Cerebellar cortex (tissue), 1 donor: ENCODE measurements at places on chromosomes 2 and 18.

DNA sequence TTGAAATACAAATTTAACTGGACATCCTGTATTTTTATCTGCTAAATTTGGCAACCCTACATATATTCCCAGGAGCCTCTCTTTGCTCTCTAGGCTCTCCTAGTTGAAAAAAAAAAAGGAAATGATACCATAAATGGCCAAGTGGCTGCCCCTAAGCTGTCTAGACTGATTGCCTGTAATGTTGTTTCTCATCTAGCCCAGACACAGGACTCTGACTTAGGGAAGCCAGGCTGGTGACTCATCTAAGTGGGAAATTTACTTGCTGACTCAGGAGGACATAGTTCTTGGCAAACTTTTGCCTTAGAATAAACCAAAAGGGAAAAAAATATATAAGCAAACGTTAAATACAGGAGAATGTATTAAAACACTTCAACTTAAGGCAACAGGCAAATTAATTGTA is 14.6 kb upstream of the ITGAV start:
- DNase-seq = peak; percentile 65

DNA sequence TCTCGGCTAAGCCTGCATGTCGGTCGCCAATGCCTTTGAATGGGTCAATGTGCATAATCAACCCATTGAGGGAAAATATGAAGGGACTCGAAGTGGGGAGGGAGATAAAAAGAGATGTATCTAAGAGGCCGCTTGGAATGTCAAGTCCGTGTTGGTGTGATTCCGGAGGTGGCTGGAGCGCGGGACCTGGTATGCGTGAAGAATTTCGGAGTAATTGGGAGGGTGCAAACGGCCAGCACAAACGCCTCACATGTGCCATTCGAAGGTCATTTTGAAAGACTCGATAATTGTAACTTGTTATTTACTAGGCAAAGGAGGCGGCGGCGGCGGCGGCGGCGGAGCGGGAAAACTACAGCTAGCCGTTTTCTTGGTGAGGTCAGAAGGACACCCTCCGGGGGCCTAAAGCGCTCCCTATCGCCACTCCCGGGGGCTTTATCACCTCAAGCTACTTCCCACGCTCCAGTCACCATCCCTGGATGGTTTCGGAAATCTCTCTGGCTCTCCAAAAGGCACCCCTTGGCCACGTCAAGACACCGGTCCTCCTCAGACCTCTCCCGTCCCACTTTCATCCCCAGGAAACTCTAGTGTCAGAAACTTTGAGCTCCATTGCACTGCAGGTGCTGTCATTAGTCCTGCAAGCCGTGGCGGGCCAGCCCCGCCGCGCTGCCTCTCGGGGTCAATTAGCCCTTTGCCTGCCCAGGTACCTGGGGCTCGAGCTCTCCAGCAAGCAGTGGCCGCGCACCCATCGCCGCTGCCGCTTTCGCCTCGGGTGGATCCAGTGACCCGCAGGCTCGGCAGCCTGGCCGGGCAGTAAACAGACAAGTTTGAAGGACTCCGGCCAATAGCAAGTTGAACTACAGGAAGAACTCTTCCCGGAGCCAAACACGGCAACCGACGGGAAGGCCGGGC is 1.5 kb downstream of the ERBB4 start:
- no peak for DNase-seq

DNA sequence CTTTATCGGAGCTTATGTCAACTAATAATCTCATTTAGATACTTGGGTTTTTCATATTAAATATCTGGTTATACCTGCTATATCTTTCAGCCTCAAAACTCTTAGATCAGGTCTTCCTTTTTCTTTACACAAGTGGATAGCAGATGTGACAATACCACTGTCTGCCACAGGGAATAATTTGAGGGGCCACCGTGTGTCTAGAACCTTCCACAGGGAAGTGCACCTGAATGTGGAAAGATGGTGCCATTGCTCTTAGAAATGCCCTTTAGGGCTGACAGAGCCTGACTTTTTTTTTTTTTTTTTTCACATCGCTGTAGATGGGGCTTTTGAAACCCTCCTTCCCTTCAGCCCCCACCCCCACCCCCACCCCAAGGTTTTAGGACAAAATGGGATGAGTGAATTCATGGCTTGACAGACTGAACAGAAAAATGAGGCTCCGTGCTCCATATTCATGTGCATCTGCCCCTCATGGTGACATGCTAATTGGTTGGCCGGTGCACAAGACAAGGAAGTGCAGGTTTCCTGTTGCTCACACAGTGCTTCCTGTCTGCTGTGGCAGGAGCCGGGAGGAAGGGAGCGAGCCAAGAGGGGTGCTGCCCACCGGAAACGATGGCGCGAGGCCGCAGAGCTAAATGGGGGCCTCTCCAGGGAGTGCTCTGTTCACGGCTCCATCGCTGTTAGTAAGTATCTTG is 246.0 kb downstream of the LDLRAD4 start:
- DNase-seq = peak; percentile 53

DNA sequence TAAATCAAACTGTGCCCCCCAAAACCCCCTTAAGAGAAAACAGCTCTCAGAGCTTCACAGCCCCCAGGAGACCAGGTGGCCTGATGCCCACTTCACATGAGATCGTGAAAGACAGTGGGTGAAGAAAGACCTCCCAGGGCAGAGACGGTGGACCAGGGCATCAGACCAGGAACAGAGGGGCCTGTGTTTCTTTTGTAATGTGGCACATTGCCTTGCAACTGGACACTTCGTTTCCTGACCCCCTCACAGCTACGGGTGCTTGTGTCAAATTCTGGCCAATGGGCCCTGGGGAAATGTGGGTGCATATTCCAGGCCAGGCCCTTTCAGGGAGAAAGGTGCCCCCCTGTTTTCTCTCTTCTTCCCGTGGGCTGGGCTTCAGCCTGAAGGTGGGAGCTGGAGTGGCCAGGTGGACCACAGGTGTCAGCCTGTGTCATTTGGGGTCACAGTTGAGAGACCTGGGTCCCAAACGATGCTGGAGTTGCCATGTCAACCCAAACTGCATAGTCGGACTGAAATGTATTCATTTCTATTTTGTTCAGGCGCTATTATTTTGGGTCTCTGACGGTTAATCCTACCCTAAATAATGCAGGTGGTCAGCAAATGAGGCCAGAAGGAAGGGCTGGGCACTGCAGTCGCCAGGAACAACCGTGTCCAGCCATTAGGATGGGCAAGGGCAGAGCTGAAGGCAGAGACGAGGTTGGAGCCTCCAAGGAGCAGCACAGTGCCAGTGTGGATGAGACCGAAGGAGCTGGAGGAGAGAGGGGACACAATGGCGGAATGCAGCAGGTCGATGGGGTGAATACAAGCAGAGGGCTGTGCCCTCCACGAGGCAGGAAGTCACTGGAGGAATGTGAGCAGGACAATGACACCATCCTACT is 338.2 kb downstream of the EIPR1 start:
- no peak for DNase-seq

DNA sequence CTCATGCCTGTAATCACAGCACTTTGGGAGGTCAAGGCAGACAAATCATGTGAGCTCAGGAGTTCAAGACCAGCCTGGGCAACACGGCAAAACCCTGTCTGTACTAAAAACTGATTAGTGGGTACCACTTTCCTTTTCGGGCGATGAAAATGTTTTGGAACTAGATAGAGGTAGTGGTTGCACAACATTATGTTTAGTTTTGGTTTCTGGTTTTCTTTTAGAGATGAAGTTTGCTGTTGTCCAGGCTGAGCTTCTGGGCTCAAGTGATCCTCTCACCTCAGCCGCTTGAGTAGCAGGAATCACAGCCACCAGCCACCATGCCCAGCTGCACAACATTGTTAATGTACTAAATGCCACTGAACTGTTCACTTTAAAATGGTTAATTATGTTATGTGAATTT is 27.6 kb downstream of the AAK1 start:
- DNase-seq = no peak

DNA sequence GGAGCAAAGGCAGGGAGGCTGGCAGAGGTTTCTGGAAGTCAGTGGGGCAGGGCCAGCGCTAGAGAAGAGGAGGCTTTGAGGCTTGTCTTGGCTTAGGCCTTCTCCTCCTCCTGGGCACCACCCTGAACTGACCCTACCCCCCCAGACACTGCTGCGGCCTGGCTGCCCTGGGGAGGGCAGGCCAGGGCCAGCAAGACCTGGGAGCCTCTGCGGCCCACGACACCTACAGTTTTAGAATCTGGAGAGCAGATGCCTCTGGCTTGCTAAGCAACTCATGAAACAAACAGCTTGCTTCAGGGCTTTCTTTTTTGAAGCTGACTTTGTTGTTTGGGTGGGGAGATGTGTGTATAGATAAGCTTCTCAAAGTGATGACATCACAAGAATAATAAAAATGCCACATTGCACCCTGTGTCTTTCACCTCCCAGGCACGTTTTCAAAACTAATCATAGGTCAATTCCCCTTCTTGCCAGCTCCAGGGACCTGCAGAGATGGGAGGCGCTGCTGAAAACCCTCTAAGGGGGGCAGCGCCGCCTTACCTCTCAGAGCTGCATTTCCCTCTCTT is 46.2 kb upstream of the SMAD7 start:
- DNase-seq = peak; percentile 16

GRCh38 chr2:232980683-232981082 is 32.4 kb downstream of the NGEF start:
- no peak for DNase-seq

DNA sequence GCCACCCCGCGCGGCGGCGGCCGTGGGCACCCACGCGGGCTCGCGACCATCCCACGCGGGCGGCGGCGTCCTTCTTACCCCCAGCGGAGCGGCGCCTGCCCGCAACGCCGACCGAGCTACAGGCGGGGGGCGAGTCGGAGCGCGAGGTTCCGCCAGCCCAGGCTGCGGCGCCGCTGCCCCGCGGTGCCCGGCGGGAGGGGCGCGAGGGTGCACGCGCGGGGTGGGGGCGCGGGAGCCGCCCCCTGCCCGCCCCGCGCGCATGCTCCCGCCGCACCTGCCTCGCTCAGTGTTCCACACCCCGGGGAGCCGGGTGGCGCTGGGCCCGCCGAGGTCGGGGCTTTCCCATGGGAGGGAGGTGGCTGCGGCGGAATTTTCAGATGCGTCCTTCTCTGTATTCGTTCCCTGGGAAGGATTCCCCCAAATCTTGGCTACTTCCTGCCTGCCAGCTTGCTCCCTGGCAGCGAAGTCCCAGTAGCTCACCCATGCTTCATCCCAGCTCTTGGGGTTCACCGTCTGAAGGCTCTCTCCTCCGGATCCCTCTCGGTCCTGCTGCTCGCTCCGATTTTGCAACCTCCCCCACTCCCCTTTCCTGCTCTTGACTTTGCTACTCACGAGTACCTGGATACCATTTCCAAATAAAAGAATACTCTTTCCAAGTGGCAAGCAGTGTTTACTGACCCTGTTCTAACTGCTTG is at the start of gene L3MBTL4:
TSS of gene L3MBTL4 (minus strand) at position 189 of the 695 bp plus-strand sequence. CDS start 103,286 bp downstream, outside the sequence.
- no peak for DNase-seq

DNA sequence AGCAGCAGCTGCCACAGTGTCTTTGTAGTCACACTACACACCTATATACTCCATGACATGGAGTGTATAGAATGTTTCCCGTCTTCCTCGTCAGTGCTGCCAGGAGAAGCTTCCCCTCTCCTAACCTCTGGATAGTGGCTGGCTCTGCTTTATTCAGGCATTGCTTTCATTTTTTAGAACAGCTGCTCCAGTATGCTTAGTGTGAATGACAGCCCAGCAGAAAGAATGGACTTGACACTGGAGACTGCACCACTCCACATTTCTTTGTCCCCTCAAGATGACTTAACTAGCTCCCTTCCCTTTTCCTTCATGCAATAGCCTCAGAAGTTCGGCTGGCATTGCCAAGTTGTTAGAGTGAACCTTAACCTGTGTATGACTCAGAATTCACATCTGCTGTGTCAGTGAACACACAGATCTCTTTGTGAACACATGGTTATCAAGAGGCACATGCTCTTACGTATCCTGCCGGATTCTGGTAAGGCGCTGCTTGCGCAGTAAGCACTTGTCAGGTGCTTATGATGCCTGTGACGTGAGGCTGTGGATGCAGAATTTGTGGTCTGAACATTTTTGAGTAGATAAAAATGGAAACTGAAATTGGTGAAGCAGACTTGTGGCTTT is 73.9 kb downstream of the NEDD4L start:
- DNase-seq = no peak

DNA sequence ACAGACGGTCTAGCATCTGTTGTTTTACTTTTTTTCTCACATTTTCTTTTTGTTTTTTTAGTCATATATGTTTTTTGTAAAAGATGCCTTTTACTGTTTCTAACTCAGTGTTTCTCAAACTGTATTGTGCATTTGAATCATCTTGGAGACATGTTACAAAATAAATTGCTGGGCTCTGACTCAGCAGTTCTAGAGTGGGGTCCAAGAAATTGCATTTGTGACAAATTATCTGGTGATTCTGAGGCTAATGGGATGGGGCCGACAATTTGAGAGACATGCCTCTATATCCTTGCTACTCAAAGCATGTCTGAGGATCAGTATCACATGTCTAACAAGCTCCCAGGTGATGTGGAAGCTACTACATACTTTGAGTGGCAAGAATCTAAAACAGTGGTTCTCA is 478.8 kb downstream of the PLCL1 start:
- no peak for DNase-seq

GRCh38 chr2:173680574-173680973 is 284.6 kb downstream of the SP3 start:
- no peak for DNase-seq

DNA sequence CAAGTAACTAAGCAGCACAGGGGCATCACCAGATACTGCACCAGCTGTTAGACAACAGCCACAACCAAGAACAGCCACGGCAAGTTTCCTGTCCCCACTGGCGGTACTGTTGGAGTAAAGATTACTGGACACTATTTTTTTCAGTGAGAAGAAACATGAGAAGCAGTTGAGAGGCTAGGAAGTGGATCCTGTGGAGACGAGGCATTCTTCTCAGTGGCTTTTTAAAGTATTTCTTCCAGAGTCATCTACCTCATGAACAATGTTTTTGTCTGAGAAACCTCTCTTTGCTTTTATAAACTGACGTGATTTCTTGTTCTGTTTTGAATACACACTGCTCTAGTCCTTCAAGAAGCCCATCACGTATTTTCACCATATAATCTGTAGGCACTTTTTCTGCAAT is 18.8 kb downstream of the TM4SF20 start:
- no peak for DNase-seq

GRCh38 chr2:112541315-112542122 is 746 bp upstream of the POLR1B start:
- DNase-seq = no peak
